Stimulated activated CD4-positive, alpha-beta T cell treated with anti-CD3 and anti-CD28 coated beads, TNF-alpha, amount 100 ng/mL, for 24 hours (primary cell): ENCODE measurements at places on chromosomes 7 and 10.

DNA sequence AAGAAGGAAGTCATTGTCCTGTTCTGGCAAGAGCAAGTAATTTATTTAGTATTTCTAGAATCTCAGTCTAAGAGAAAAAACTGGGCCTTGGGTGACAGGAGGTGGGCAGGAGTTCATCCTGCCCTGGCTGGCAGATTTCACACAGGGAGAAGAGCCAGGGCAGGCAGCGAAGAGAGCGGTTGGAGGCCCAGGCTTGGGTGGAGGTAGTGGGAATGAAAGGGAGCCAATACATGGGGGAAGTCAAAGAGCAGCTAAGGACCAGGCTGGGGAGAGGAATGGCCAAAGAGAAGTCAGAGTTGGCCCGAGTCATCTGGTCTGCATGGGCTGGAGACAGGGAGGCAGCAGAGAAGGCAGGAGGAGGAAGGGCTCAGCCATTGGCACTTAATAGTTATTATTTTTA is 51.4 kb downstream of the HECW1 start:
- DNase-seq: no peak

DNA sequence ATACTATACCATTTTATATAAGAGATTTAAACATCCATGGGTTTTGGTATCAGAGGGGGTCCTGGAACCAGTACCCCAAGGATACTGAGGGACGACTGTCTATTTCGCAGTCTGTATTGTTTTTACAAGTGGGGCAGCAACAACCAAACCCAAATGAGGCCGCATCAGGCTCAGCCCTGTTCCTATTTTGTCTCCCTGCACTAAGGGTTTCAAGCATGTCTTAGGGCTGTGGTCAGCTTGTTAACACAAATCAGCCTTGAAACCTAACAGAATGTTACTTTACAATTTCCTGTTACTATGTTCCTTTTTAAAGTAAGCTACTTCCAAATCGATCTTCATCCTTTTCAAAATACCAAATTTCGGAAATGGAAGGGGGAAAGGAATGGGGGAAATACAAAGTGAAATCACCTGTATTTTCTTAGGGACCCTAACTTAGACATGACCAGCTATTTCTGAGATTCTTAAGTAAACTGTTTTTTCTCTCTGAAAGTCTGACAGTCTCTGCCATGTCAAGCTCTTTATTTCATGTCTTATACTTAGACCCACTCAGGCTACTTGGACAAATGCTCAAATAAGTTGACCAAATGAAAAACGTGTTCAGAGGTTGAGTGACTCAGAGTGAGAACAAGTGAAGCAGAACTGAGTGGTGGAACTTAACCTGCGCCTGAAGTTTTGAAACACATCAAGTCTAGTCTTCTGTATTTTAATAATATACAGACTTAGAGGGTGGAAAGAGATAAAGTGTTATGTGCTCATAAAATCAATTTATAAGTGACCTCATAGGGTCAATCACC is 75.8 kb downstream of the C1GALT1 start:
- DNase-seq: no peak

DNA sequence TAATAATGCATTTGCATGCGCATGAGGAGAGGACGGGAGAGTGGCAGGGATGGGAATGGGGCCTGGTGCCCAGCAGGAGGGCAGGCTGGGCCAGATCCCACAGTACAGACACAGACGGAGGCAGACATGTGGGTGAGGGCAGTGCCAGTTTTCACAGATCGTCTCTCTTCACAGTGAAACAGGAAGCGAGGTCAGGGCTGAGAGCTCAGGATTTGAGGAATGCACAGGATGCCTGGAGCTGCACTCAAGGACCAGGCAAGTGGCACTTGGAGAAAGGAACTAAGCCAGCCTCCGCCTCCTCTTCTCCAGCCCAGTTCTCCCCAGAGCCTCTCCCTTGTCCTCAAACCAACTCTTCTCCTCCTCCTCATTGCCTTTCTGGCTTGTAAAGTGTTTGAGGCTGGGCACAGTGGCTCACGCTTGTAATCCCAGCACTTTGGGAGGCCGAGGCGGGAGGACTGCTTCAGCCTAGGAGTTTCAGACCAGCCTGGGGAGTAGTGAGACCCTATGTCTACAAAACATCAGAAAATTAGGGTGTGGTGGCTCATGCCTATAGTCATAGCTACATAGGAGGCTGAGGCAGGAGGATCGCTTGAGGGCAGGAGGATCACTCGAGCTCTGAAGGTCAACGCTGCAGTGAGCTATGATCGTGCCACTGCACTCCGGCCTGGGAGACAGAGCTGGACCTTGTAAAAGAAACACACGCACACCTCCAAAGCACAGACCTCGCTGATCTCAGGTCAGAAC is 115.2 kb downstream of the HIP1 start:
- no peak for DNase-seq

GRCh38 chr10:70432101-70432500 is 9.4 kb downstream of the NODAL start:
- no peak for DNase-seq

DNA sequence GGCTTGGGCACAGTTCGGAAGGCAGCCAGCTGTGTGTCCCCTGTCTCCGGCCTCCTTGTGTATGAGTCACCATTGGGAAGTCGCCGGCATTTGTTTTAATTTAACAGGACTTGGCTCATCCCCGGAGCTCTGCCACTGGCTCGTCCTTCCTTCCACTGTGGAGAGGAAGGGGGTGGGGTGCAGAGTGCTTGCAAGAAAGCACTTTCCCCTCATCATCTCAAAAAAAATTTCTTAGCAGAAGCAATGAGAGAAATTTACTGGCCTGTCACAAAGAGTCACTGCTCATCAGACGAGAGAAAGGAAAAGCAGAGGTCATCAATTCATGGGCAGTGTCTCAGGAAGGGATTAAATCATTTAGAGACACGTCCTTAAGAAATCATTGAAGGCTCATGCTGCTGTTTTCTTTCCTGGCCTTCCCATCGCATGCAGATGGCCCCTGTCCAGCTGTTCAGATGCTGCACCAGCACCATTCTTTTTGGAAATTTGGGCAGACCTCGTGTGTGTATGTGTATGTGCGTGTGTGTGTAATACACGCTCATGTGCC is 93.3 kb downstream of the BMS1 start:
- DNase-seq: no peak

DNA sequence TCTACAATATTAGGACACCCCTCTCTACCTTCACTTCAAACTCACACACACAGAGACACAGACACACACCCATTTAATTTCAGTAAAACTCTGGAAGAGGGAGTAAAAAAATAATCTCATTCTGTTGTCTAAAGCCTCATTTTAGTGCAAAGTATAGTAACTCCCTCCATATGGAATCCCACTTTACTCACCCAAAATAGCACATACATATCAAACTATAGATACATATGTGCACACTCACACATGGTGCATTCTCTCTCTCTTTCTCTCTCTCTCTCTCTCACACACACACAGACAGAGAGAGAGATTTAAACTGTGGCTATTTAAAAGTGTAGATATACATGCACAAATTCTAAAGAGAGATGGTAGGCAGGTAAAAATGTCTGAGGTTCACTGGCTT is 179.6 kb upstream of the PTN start:
- DNase-seq: no peak

GRCh38 chr7:74476626-74477025 is 22.9 kb downstream of the GTF2IRD1 start:
- no peak for DNase-seq

DNA sequence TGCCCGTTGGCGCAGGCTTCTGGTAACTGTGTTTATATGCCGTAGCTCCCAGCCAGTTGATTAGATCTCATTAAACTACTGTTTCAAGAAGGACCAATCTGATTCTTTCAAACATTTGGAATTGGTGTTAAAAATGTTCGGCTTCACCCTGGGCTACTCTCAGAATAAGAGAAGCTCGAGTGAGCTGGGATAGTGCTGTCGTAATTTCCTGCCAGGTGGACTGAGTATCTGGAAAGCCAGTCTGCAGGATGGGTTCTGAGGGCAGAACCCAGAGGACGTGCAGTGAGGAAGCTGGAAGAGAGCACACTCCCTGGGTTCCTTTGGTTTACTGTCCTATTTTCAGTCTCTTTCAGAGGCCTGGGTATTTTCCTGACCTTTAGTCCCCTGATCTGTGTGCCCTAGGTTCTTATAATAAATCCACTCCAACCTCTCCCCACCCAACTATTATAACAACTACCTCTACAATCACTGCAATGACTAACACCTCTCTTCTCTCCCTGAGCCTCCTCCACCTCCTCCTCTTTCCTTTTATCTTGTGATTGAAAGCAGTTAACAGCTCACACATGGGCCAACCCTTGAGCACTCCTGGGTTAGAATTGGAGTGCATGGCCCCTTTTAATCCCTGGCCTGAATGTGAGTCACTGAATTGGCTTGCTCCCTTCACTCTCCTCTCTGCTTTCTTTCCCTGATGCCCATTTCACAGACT is 63.0 kb downstream of the AOAH start:
- DNase-seq: no peak

GRCh38 chr10:5632446-5632845 is 33.9 kb downstream of the ASB13 start:
- no peak for DNase-seq

GRCh38 chr10:122165484-122166276 is 105.4 kb upstream of the BTBD16 start:
- DNase-seq: no peak

GRCh38 chr7:80386686-80387085 is 125.2 kb downstream of the GNAT3 start:
- DNase-seq: no peak

DNA sequence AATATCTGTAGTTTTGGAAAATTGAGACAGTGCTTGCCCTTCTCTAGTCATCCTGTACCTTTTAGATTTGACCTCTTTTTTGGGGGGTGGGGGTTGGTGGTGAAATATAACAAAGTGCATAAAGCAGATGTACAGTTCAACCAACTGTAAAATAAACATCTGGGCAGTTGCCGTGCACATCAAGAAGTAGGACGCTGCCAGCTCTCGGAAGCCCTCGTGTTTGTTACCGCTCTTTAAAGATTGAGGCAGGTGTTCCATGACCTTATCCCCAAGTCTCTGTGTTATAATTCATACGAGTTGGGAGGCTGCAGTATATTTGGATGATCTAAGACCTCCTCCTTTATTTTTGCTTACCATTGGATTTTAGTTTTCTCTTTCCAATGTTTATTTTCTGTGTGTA is 55.1 kb downstream of the SDK1 start:
- DNase-seq: no peak

GRCh38 chr7:47956220-47956619 is 8.0 kb upstream of the PKD1L1 start:
- no peak for DNase-seq

GRCh38 chr7:19145434-19146115 is 354 bp upstream of the FERD3L start:
- no peak for DNase-seq

DNA sequence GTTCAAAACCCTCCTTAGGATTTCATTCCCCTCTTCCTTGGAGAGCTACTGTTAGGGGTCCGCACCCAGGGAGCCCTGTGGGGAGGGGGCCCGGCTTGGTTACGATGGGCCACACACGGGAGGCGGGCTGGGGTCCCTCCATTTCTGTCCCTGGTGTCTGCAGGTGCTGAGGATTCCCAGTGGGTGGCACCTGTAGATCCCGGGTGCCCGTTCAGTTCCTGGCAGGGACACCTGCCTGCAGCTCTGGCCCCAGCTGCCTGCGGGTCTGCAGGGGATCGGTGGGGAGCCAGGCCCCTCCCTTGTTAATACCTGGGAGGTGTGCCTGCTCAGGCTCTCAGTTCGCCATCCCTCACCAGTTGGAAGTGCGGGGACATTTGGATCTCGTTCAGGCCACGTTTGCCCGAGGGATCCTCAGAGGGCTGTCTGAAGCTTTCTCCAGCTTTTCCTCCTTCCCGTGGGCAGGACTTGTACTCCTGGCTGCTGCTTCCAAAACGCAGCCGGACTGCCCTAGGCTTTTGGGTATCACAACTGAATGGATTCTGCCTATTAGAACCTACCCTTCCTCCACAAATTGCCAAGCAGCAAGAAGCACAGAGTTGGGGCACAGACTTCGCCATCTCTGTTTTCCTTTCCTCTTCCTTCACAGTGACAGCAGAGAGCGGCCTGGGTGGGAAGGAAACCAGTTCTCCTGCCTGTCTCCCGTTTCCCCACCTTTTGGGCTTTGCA is 22.3 kb upstream of the IL15RA start:
- no peak for DNase-seq

- DNase-seq: no peak
Observed at GRCh38 chr7:121282129-121282528, 46.7 kb upstream of the WNT16 start.

- DNase-seq: no peak
Observed at GRCh38 chr10:75980419-75981002, 549.1 kb downstream of the LRMDA start.

- DNase-seq: peak; percentile 5
Observed at GRCh38 chr7:121499624-121500023, 103.5 kb upstream of the FAM3C start.

DNA sequence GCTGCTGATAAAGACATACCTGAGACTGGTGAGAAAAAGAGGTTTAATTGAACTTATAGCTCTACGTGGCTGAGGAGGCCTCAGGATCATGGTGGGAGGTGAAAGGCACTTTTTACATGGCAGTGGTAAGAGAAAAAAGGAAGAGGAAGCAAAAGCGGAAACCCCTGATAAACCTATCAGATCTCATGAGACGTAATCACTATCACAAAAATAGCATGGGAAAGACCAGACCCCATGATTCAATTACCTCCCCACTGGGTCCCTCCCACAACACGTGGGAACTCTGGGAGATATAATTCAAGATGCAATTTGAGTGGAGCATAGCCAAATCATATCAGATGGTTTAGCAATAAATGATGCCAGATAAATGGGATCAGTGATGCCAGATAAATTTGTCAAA is 892.0 kb upstream of the CELF2 start:
- DNase-seq: no peak

GRCh38 chr10:84473136-84473535 is 144.7 kb downstream of the CCSER2 start:
- DNase-seq: no peak

- no peak for DNase-seq
Observed at GRCh38 chr7:143120691-143121405, 11.0 kb upstream of the PIP start.

DNA sequence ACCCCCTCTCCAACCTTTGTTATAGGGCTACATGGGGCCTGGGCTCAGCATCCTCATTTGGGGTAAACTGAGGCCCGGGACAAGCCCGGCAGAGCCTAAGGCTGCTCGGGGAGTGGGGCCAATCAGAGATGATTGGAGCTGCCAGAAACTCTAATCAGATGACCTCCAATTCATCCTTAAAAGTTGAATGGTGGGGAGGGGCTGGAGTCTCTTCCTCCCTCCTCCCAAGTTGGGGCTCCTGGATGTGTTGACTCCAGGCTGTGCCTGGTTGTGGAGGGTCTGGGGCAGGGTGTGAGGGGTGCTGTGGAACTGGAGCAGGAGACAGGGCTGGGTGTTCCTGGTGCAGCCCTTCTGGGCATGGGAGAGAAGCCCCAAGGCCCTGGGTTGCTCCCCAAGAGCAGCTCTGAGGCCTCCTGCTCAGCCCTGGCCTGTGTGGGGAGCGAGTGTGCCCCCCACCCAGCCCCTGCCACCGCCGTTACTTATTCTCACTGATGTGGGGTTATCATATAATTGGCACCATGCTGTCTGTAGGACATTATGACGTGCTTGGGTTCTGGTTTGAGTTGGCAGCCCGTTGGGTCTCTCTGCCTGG is 2.2 kb downstream of the BHLHA15 start:
- DNase-seq: no peak

- DNase-seq: peak; percentile 6
Observed at GRCh38 chr10:58152673-58153263, 114.9 kb downstream of the IPMK start.
